Lower leg skin (tissue), 4 donors: ENCODE measurements at places on chromosomes 1 and 21.

- no peak for DNase-seq
Observed at GRCh38 chr1:59317343-59317742, 20.4 kb downstream of the FGGY start.

DNA sequence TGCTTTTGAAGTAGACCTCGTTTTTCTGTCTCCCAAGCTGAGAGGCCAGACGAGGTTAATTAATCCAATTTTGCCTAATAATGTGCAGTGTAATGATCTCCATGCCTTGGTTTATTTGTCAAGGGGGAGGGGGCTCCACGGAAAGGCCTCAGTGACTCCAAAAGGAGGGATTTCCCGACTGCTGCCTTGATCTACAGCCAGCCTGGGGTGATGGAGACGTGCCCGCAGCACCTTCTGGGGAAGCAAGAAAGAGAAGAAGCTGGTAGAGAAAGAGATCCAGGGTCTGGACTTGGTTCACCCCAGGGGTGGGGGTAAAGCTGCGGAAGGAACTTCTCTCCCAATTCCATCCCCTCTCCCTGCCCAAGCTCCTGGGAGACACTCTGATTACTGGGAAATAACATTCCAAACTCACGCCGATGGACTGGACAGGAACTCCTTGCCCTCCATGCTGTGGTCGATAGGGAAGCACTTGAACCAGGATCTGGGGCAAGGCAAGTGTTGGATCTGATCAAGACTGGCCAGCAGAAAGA, 44.1 kb upstream of the SIM2 start:
- no peak for DNase-seq

DNA sequence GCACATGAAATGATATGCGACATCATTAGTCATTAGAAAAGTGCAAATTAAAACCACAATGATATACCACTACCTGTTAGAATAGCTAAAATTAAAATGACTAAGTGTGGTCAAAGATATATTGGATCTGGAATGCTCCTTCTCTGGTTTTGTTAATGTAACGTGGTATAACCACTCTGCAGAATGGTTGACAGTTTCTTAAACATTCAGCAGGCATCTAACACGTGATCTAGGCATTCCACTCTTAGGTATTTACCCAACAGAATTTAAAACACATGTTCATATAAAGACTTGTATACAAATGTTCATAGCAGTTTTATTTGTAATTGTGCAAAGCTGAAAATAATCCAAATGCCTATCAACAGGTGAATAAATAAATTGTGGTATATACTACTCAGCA, 165.0 kb upstream of the PLXNA2 start:
- no peak for DNase-seq

GRCh38 chr1:165823552-165824268, 3.7 kb upstream of the UCK2 start:
- no peak for DNase-seq

- no peak for DNase-seq
Observed at GRCh38 chr1:213291526-213291925, 240.5 kb downstream of the RPS6KC1 start.

DNA sequence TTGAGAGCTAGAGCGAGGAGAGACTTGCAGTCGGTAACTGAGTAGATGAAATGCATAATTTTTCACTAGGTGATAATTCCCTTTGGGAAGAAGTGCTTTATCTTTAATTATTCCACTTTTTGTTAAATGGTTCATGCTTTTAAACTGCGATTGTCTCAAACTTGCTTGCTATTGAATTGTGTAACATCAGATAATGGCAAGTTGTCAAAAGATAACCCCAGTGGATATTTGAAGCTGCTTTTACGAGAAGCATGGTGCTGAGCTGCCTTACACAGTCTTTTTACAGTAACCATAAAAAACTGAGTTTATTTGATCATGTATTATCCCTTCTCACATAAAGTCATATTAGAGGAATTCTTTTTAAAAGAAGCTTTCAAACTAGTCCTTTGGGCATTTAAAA, 30.2 kb downstream of the TMEM50B start:
- DNase-seq = no peak

DNA sequence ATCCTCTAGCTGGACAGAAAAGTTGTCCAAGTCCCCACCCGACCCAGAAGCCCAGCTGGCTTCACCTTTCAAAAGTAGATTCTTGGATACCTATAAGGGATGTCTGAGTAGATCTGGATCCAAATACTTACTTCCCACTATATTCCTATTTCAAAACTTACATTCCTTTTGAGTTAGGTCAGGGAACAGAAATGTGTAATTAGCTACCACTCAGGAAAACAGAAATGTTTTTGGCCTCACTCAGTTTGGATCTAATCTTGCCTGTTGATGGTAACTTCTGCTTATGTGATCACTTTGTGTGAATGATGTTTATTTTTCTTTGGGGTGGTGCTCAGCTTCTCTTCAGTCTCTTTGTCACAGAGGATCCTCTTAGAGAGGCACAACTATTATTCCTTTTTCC, 814.4 kb upstream of the RGS18 start:
- no peak for DNase-seq

DNA sequence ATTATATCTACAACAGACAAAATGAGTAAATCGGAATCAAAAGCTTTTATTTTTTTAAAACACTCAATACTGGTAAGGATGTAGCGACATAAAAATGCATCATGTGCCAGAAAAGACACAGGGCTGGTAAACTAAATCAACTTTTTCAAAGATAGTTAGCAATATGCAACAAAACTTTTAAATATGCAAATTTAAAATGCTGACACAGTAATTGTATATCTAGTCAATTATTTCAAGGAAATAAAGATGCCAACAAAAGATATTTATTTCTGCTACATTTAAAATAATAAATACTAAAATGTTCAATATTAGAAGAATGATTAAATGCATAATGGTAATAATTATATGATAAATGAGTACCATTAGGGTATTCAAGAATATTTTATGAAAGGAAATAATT, 295.1 kb downstream of the SMYD3 start:
- DNase-seq = no peak
